Common myeloid progenitor, CD34-positive (primary cell): ENCODE measurements at places on chromosomes 2 and 18.
A peak's percentile ranks its signal among the peaks of the same experiment; 100 is the strongest.

DNA sequence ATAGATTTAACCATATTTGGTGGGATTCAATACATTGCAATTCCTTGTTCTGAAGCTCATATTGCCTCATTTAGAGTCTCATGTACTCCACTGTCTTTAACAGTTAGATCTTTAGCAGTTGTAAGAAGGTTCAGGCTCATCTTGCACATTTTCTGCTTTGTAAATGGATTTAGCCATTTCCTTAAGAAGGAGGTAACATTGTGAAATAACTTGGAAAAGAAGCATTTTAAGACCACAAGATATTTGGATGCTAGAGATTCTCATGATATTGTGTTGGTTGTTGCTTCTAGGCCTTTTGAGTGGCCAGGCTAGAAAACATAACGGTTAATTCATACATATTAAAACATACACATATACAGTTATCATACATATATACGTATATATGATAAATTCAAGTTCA lies 445.8 kb upstream of the NXPH2 start:
- no peak for DNase-seq

DNA sequence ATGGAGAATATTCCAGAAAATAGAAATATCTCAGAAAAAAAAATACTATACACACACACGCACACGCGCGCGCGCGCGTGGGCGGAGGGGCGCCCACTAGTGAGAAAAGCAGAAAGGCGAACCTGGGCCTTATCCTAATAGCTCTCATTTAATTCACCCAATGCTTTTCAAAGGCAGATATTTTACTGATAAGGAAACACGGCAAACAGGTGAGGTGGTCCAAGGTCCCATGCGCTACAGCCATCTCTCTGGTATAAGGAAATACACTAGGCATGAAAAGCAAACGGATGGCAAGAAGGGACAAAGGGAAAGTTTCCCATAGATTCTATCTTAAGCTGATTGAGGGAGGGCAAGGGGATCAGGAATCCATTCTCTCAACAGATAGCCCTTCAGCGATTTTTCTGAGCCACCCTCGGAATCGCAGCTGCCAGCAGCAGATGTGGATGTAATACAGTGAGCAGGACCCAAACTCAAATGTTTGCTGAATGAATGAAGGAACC lies 136.7 kb downstream of the TMEM247 start:
- peak; percentile 38 for DNase-seq

GRCh38 chr2:217121565-217121964 lies 261.7 kb upstream of the TNP1 start:
- no peak for DNase-seq

DNA sequence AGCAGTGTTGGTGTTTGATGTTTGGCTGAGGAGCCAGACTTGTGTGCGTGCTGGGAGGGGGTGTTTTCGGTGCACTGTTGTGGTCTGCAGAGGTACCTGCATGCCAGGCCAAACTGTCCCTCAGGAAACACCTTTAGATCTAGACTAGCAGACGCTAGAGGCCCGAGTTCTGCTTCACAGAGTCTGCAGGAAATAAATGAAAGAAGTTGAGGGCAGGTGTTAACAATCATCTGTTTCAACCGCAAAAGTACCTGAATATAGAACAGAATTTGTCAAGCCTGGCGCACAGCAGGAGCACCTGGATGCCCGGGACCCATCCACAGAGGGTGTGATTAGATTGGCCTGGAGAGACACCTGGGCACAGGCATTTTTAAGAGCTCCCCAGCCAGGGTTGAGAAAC lies 40.5 kb upstream of the REL start:
- DNase-seq = peak; percentile 92

GRCh38 chr2:26169226-26169625 lies 3.7 kb upstream of the GAREM2 start:
- no peak for DNase-seq

- DNase-seq = peak; percentile 36
Measured at GRCh38 chr2:10787176-10787968, 25.2 kb downstream of the PDIA6 start.

- DNase-seq = no peak
Measured at GRCh38 chr2:187640926-187641510, 86.8 kb upstream of the TFPI start.

GRCh38 chr2:205712508-205712907 lies 30.2 kb downstream of the NRP2 start:
- DNase-seq = peak; percentile 80

- no peak for DNase-seq
Measured at GRCh38 chr18:49672853-49673252, 111.0 kb downstream of the LIPG start.

DNA sequence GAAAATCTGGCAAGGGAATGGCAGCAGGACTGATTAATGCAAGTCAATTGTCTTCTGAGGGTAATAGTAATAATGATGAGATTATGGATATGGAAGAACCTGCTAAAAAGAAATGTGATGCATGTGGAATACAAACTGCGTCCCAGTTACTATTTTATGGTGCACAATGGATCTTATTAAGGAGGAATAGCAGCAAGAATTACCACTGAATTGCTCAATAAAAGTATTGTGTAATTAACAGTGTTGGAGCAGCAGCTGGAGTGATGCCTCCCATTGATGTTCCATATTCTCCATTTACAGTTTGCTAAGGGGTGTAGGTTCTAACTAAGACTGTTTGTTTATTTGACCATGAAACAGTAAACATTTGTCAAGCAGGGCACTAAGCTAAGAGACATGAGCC lies 167.9 kb downstream of the HRH4 start:
- no peak for DNase-seq

GRCh38 chr2:168114040-168114439 lies 133.4 kb downstream of the STK39 start:
- no peak for DNase-seq

- peak; percentile 73 for DNase-seq
Measured at GRCh38 chr2:58686776-58687175, 445.7 kb upstream of the FANCL start.

GRCh38 chr2:160141912-160142311 lies 58.2 kb downstream of the ITGB6 start:
- DNase-seq = no peak

DNA sequence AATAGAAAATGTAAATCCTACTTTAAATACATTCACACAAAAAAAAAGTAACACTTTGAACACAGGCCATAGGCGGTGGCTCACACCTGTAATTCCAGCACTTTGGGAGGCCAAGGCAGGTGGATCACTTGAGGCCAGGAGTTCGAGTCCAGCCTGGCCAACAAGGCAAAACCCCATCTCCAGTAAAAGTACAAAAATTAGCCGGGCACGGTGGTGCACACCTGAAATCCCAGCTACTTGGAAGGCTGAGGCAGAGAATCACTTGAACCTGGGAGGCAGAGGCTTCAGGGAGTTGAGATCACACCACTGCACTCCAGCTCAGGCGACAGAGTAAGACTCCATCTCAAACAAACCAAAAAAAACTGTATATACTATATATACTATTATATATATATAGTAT lies 303.6 kb downstream of the BCL11A start:
- no peak for DNase-seq

GRCh38 chr2:99708231-99708630 lies 218.4 kb upstream of the REV1 start:
- no peak for DNase-seq

- DNase-seq = no peak
Measured at GRCh38 chr2:211931314-211931713, 607.3 kb downstream of the ERBB4 start.

- DNase-seq = no peak
Measured at GRCh38 chr2:236879416-236879963, 206.2 kb upstream of the COPS8 start.

GRCh38 chr2:170942615-170943014 lies 13.6 kb downstream of the GORASP2 start:
- DNase-seq = no peak

DNA sequence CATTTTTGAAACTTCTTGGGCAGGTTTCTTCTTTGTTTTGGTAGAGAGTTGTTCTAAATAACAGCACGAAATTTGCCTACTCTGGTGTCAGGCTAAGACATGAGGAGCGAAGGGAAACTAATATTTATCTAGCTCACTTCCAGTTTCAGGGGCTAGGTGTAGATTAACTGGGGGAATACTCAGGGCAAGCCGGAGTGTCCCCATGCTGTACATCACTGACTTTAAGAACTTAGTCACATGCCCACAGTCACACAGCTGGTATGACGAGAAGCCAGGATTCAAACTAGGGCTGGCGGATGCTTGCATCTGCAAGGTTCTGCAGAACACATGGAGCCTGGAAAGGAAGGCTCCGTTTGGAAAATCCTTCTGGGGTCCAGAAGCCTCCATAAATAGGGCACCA lies 133.3 kb downstream of the ALPK2 start:
- no peak for DNase-seq

GRCh38 chr18:63140997-63141777 lies 178.4 kb downstream of the BCL2 start:
- DNase-seq = no peak

DNA sequence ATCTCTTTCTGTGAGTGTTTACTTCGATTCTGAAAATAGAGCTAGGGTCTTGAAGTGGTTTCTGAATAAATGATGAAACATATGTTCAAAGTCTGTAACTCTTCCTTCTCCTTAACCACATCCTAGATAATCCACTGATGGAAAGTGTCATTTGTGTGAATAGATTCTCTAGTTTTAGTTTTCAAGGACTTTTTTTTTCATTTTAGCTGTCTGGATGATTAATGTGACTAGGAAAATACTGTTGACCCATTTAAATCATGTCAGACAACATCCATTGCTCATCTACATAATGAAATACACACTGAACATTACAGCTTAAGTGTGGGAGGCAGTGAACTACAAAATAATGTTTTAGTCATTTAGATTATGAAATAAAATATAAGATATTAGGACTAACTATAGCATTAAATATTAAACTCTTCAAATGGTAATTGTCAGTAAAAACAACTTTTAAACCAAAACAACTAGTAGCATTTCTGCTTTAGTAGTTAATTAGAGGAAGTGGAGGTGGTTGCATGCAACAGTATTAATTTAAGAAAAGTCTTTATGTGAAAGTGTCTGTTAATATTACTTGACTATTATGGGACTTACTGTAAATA lies 39.1 kb upstream of the DLX1 start:
- DNase-seq = peak; percentile 35

DNA sequence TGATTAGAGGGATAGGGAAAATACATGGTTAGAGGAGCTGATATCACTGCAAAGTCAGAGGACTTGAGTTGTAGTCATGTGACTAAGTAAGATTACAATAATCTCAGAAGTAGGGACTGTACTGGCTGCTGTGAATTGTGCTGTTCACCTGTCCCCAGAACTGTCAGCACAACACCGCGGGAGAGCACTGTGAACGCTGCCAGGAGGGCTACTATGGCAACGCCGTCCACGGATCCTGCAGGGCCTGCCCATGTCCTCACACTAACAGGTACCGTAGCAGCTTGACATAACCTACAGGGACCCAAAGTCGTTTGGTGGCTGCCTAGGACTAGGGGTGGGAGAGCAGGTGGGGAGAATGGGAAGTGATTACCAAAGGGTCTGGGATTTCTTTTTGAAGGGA lies 132.8 kb upstream of the TTC39C start:
- no peak for DNase-seq

DNA sequence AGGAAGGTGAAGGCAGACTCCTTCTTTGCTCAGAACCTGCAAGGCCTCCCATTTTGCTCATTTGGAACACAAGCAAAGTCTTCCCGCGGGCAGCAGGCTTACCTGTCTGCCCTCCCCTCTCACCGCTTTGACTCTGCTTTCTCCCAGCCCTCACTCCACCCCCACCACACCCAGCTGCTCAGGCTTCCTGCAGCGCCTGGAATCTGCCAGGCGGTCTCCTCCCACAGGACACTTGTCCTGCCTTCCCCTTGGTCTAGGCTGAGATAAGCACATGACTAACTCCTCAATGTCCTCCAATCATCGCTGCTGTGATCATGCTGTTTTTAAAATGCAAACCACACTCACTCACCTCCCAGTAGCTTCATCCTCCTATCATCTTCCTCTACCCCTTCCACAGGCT lies 430.0 kb downstream of the ZNF516 start:
- DNase-seq = no peak

DNA sequence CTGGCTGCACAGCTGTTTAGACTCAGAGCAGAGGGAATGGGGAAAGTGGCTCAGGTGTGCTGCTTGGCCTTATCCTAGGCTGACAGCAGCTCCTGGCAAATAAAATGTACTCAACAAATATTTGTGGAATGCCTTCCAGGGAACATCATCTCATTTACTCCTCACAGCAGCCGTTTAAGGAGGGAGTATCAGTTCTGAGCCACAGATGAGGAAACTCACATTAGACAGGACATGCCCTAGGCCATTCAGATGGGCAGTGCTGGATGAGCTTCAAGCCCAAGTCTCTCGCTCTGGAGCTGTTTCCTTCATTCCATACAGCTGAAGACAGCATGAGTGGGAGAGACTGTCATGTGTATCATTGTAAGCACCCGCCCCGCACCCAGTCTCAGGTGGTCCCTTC lies 129.6 kb upstream of the CNGA3 start:
- no peak for DNase-seq

GRCh38 chr2:231866450-231866849 lies 59.7 kb downstream of the NPPC start:
- no peak for DNase-seq

DNA sequence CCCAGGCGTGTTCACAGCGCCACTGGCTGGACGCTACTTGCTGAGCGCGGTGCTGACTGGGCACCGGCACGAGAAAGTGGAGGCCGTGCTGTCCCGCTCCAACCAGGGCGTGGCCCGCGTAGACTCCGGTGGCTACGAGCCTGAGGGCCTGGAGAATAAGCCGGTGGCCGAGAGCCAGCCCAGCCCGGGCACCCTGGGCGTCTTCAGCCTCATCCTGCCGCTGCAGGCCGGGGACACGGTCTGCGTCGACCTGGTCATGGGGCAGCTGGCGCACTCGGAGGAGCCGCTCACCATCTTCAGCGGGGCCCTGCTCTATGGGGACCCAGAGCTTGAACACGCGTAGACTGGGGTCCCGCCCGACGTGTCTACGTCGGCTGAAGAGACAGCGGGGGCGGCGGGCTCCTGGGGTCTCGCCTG lies 891 bp upstream of the KHK start:
- peak; percentile 27 for DNase-seq

GRCh38 chr2:143468341-143468888 lies 339.2 kb downstream of the ARHGAP15 start:
- no peak for DNase-seq

DNA sequence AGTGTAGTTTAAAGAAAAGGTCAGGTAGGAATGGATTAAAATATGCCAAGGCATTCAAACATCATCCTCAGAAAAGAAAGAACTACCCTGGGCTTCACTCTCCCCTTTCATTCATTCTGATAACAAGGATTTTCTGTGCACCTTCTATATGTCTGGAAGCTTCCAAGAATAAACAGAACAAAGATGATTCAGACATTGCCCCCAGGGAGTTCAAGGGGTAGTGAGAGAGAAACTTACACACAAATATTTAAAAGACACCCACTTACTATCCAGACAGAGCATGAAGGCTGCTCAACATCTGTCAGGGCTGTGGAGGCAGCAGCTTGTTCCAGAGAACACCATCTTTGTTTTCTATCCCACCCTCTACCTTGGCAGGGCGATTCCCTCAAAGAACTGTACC lies 140.5 kb downstream of the ALK start:
- no peak for DNase-seq
